ENCODE measurements at places on chromosomes 7 and 10. TPM values are rescaled to one million over a fixed set of nuclear protein-coding genes. Genes with fewer than 3 reads are reported as not detected.

The HOXA9 gene
- total RNA-seq: not detected

The ZYX gene
- 120 TPM for total RNA-seq

The ANKRD30A gene
- total RNA-seq: 0.19 TPM

The LIPF gene
- total RNA-seq: not detected

The CCDC146 gene
- 15.6 TPM for total RNA-seq

The MCM10 gene
- total RNA-seq: not detected

The RAMP3 gene
- total RNA-seq: 6.3 TPM

The COMTD1 gene
- total RNA-seq: 11.6 TPM

The BTBD16 gene
- 1.6 TPM for total RNA-seq

The NXPH1 gene
- 9.6 TPM for total RNA-seq

The PBLD gene
- 12.5 TPM for total RNA-seq

- DNase-seq: no peak
These were observed 23.6 kb downstream of the DAGLB start for GRCh38 chr7:6423942-6424701.

DNA sequence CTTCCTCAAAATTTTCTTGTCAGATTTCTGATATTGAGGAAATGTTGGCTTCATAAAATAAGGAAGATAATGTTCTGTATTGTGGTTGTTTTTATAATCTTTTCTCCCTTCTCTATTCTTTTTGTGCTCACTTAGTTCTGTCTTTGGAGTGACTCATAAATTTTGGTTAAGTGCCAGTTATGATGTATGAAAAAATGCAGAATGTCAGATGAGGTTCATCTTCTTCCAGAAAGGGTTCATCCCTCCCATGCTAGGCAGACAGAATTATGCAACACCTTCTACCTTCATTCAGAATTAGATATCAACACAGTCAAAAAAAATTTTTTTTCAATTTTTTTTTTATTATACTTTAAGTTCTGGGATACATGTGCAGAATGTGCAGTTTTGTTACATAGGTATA, 36.6 kb upstream of the CYP2C19 start:
- no peak for DNase-seq

DNA sequence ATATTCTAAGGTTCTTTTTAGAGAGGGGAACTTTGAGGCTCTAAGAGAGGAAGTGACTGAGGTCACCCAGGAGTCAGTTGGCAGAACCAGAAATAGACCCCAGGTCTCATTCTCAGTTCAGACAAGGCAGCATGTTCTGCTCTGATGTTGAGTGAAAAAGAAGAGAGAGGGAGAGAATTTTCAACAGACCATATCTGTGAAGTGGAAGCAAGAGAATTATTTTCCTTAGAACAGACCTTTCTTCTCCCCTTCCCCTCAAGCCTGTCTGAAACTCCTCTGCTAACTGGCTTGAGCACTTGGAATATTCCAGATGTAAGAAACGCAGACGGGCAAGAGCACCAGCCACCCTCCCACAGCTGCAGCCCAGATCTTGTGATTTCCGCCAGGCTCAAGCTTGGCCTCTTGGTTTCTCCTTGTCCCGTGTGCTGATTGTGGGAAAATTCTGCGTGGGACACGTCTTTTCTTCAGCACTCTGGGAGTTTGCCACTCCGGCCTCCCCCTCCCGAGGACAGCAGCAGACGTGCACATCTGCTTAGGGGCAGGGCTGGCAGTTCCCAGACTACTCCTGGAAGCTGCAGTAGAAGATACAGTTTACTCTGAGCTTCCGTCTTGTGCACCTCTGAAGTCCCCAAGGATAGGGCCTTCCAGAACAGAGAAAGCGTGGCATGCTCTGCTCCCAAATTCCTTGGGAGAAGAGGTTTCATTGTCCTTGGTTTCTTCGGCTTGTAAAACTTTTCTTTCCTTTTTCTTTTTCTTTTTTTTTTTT, 22.7 kb upstream of the IKZF1 start:
- DNase-seq: no peak

GRCh38 chr10:62076891-62077290, 175.4 kb downstream of the ARID5B start:
- no peak for DNase-seq

DNA sequence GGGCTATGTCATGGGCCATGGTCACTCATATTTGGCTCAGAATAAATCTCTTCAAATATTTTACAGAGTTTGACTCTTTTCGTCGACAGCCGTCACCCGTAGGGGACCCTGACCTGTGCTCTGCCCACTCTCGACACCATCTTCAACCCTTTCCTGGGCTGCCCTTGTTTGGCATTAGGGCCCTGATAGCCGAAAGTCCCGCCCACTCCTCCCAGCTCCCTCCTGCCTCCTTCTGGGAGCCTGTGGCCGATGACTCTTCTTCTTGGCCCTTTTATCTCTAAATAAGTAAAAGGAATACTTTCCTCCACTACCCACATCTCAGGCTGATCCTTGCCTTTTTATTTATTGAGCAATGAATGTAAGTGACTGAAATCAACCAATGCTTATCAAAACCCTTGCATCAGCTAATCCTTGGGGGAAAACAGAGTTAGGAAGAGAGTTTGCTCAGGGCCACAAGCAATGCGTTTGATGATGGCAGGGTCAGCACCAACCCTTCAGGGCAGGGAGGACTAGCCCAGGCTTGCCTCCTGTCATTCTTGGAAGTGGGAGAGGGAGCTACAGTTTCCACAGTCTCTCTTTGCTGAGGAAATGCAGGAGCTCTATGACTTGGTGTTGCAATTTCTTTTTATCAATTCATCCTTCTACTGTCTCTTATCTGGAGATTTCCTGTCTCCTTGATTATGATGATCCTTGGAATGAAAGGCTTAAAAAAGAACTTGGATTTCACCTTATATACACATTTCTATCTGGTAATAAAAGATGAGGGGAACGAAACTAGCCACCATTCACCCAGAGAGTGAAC, 218.2 kb upstream of the PODXL start:
- DNase-seq: no peak

- no peak for DNase-seq
These were observed 235.2 kb upstream of the ZWINT start for GRCh38 chr10:56596257-56596656.

DNA sequence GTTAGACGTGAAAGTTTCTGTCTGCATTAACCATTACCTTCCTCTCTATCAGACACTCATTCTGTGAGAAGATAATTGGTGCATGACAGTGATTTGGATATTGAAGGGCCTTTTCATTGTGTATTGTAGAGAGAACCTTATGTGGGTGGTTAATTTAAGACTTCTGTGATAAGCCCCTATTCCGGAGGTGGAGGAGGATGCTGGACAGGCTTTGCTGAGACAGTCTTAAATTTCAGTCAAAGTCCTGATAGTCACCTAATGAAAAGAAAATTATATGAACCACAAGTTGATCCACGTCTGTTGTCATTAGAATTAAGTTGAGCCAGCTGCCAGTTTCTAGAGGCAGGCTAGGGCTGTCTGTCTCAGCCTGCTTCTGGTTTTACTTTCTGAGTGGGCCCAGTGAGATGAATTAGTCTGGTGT, 62.9 kb downstream of the CELF2 start:
- DNase-seq: no peak

DNA sequence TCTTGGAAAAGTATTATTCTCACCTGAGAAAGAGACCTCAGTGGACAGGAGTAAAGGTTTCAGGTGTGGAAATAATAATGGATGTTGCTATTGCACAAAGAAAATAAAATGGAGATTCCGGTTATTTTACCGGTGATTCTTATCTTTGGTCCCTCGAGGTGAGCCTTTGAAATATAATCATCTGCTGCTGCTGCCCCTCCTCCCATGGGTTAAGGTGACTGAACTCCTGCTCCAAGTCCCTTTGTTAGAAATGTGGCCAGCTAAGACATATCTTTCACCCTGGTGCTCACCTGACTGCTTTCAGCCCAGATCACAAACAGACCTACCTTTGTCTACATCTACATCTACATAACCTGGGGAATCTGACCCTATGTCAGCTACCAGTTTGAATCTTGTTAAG, 5.7 kb downstream of the CUBN start:
- DNase-seq: no peak

GRCh38 chr10:70925377-70926225, 37.2 kb upstream of the PCBD1 start:
- DNase-seq: peak; percentile 66

DNA sequence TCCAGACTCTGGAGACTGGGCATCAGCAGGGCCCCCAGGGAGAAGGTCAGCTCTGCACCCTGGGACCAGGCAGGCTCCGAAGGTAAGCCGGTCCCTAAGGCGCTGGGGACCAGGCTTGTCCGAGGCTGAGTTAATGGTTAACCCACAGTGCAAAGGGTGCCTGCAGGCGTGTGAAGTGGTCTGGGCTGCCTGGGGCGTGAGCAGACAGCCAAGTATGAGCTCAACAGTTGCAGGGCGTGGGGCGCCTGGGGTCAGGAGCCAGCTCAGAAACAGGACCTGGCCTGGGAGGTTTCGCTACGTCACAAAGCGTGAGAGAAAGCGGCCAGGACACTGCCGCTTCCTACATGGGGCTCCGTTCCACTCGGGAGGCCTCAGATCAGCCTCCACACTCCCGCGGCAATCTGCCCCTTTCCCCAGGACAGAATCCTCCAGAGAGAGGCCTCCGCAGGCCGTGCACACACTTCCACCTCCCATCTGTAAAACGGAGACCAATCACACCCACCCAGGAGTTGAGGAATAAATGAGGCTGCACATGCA, 16.0 kb downstream of the PDGFA start:
- DNase-seq: no peak

- DNase-seq: no peak
These were observed 264.3 kb downstream of the AUTS2 start for GRCh38 chr7:69862413-69863064.

GRCh38 chr7:23062452-23062851, 43.1 kb upstream of the KLHL7 start:
- no peak for DNase-seq
